Ureter (tissue), 1 donor: ENCODE measurements at places on chromosomes 5 and 9. TPM values are rescaled to one million over a fixed set of nuclear protein-coding genes. Genes with fewer than 3 reads are reported as not detected.

Gene ENTPD2
- total RNA-seq = 1.3 TPM

Gene SHC3
- 4.7 TPM for total RNA-seq

Gene OR1L1
- not detected for total RNA-seq

Gene C8G
- total RNA-seq = 1.6 TPM

Gene LCP2
- 21.7 TPM for total RNA-seq

Gene CDX1
- total RNA-seq = not detected
